MCF 10A (cell line): ENCODE measurements at places on chromosomes 2 and 18. TPM values are rescaled to one million over a fixed set of nuclear protein-coding genes. Genes with fewer than 3 reads are reported as not detected.

- DNase-seq, result peak; percentile 51
- peaks cover 37% of the 10 kb centered on the region for H3K4me1 ChIP-seq
- H3K36me3 ChIP-seq, result no peaks in the 10 kb centered on the region
- H3K4me3 ChIP-seq, result no peak overlapping the region
- H3K27ac ChIP-seq, result no peak overlapping the region
Measured at GRCh38 chr2:108630567-108631405, 88.5 kb upstream of the RANBP2 start.

DNA sequence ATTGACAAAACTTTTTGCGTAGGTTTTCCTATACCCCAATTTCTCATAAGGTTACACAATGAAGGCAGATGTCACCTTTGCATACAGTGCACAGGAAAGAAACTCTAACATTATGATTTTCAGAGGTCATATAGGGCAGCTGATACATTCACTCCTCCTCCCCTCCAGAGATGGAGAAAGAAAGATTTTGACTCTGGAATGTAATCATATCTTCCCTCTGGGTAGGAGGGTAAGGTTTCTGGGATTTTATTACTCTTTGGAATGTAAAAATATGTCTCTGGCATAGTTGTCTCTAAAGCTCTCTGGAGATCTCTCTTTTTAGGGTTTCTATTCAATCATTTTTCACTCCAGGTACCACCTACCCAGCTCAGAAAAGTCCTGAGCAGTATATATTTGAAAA is 398.3 kb downstream of the GPD2 start:
- H3K27ac ChIP-seq, result no peak overlapping the region
- H3K36me3 ChIP-seq, result no peaks in the 10 kb centered on the region
- no peak for DNase-seq
- no peak overlapping the region for H3K4me3 ChIP-seq
- no peaks in the 10 kb centered on the region for H3K4me1 ChIP-seq

DNA sequence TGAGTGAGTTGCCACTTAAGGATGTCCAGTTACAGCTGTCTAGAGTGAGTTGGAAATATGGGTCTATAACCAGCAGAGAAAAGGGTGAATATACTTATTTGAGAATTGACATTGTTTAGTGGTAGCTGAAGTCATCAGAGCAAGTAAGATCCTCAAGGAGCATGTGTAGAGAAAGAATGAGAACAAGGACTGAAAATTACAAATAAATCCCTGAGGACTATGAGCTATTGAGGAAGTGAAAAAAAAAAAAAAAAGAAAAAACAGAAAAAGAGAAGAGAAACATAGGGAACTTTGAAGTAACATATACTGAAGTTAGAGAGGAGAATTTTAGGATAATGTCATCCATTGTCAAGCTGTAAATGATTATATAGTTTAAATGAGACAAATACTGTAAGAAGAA is 134.0 kb upstream of the CCDC68 start:
- H3K27ac ChIP-seq, result no peak overlapping the region
- no peaks in the 10 kb centered on the region for H3K4me1 ChIP-seq
- DNase-seq, result no peak
- H3K4me3 ChIP-seq, result no peak overlapping the region

DNA sequence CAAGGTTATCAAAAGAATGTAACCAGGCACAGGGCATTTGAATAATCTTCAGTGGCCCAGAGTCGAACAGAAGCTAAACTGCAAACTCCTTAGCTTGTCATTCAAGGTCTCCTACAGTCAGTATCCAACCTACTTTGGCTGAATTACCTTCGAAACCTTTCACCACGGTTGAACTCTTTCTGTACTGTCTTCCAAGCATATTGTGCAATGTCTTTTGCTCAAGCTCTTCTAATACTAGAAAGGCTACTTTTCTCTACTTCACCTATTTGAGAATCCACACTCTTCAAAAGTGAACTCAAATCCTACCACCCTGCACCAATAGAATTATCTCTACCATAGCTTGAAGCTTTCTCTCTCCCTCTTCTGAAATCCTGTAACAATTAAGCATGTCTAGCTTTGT is 142.9 kb downstream of the NR4A2 start:
- H3K36me3 ChIP-seq, result no peaks in the 10 kb centered on the region
- no peak overlapping the region for H3K4me3 ChIP-seq
- H3K4me1 ChIP-seq, result peaks cover 10% of the 10 kb centered on the region
- H3K27ac ChIP-seq, result no peak overlapping the region

- H3K36me3 ChIP-seq, result no peaks in the 10 kb centered on the region
- H3K4me1 ChIP-seq, result peaks cover 14% of the 10 kb centered on the region
- H3K27ac ChIP-seq, result no peak overlapping the region
- no peak overlapping the region for H3K4me3 ChIP-seq
Measured at GRCh38 chr2:229675569-229675968, 38.8 kb downstream of the DNER start.

GRCh38 chr2:190947141-190947540 is 66.5 kb downstream of the GLS start:
- DNase-seq, result no peak
- no peak overlapping the region for H3K27ac ChIP-seq
- H3K4me3 ChIP-seq, result no peak overlapping the region
- H3K36me3 ChIP-seq, result peaks cover 7% of the 10 kb centered on the region

DNA sequence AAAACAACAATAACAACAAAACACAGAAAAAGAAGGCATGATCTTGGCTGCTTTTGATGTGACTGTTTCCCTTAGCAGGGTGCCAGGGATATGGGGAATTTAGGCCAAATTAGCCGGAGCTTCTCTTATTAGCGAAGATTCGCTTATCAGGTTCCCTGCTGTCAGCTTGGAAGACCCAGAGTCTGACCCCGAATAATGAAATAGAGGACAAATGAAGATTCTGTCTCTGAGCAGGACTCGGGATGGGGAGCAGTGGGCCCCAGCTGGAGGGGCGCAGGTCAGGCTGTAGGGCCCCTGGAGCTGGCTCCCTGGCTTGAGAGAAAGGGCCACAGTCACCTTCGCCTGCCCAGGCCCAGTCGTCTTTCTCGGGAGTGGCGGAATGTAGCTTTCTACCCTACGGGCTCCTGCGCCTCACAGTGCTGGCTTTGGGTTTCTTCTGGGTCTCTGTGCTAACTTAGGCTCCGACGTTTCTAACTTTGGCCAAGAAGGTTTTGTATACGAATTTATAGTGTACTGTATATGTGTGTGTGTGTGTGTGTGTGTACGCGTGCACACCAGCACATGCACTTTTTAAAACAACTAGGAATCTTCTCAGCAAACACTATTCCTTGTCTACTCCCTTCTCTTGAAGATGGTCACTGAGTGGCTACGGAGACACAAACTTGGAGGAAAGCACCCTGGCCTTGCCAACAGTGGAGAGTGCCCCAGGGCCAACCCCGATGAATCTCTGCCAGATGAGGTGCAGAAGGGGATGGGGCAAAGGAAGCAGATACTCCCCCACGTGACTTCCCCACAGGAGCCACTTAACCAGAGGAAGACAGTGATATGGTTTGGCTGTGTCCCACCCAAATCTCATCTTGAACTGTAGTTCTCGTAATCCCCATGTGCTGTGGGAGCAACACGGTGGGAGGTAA is 195.6 kb upstream of the COPS8 start:
- H3K27me3 ChIP-seq, result no peaks in the 10 kb centered on the region
- H3K4me3 ChIP-seq, result no peak overlapping the region
- no peak overlapping the region for H3K27ac ChIP-seq
- no peak for DNase-seq
- H3K36me3 ChIP-seq, result no peaks in the 10 kb centered on the region

DNA sequence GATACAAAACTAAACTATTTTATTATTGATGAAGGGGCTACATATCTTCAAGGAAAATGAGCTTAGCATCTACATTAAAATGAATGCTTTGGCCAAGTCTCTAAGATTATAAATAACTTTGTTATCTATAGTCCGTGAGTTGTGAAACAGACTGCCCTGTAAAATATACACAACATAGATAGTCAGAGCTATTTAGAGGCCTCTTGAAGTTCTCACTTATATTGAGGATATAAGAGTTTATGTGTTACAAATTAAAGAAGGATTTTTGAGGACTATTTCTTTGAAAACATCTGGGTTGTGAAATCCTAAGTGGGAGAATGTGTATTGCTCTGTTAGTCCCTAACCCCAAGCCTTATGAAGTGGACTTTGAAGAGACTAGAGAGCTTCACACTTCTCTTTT is 292.0 kb upstream of the CDH2 start:
- no peak for DNase-seq
- no peak overlapping the region for H3K27ac ChIP-seq
- H3K36me3 ChIP-seq, result no peaks in the 10 kb centered on the region
- H3K4me3 ChIP-seq, result no peak overlapping the region
- H3K4me1 ChIP-seq, result no peaks in the 10 kb centered on the region
- no peaks in the 10 kb centered on the region for H3K27me3 ChIP-seq

DNA sequence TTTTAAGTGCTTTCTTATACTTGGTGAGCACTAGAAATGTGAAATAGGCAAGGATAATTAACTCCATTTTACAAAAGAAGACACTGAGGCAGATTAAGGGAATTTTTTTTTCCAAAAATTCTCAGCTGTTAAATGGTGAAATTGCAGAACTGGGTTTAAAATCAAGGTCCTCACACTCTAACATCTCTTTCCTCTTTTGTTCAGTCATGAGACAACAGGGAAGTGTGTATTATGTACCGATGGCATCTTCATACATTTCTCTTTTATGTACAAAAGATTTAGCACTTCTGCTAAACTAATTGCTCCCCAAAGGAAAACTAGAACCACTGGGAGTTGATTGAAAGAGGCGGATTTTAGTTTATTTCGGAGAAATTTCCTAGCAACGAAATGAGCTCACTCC is 203.0 kb downstream of the SETBP1 start:
- no peak overlapping the region for H3K4me3 ChIP-seq
- H3K4me1 ChIP-seq, result peaks cover 11% of the 10 kb centered on the region
- no peak overlapping the region for H3K27ac ChIP-seq
- no peaks in the 10 kb centered on the region for H3K27me3 ChIP-seq
- DNase-seq, result no peak
- no peaks in the 10 kb centered on the region for H3K36me3 ChIP-seq

- H3K27ac ChIP-seq, result no peak overlapping the region
- peaks cover 27% of the 10 kb centered on the region for H3K36me3 ChIP-seq
- no peaks in the 10 kb centered on the region for H3K4me1 ChIP-seq
- no peak overlapping the region for H3K4me3 ChIP-seq
- DNase-seq, result no peak
Measured at GRCh38 chr2:230505162-230505561, 89.2 kb downstream of the SP100 start.

DNA sequence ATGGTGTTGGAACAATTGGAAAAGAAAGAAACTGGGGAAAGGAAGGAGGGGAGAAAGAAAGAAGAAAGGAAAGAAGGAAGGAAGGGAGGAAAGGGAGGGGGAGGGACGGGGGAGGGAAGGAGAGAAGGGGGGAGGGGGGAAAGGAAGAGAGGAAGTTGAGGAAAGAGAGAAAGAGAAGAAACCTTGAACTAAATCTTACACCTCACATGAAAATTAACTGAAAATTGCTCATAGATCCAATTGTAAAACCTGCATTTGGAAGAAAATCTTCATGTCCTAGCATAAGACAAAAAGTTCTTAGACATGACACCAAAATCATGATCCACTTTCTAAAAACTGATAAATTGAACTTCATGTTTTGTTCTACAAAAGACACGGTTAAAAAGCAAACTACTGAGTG is 163.8 kb downstream of the EXOC6B start:
- H3K27ac ChIP-seq, result no peak overlapping the region
- no peak for DNase-seq
- H3K4me1 ChIP-seq, result no peaks in the 10 kb centered on the region
- peaks cover 3% of the 10 kb centered on the region for H3K36me3 ChIP-seq

GRCh38 chr2:137000811-137001210 is 235.5 kb downstream of the THSD7B start:
- H3K4me1 ChIP-seq, result no peaks in the 10 kb centered on the region
- no peak overlapping the region for H3K27ac ChIP-seq
- DNase-seq, result no peak
- H3K36me3 ChIP-seq, result no peaks in the 10 kb centered on the region
- no peaks in the 10 kb centered on the region for H3K27me3 ChIP-seq

- no peaks in the 10 kb centered on the region for H3K36me3 ChIP-seq
- no peak overlapping the region for H3K27ac ChIP-seq
- H3K4me1 ChIP-seq, result no peaks in the 10 kb centered on the region
Measured at GRCh38 chr2:21422724-21423522, 299.2 kb downstream of the TDRD15 start.

DNA sequence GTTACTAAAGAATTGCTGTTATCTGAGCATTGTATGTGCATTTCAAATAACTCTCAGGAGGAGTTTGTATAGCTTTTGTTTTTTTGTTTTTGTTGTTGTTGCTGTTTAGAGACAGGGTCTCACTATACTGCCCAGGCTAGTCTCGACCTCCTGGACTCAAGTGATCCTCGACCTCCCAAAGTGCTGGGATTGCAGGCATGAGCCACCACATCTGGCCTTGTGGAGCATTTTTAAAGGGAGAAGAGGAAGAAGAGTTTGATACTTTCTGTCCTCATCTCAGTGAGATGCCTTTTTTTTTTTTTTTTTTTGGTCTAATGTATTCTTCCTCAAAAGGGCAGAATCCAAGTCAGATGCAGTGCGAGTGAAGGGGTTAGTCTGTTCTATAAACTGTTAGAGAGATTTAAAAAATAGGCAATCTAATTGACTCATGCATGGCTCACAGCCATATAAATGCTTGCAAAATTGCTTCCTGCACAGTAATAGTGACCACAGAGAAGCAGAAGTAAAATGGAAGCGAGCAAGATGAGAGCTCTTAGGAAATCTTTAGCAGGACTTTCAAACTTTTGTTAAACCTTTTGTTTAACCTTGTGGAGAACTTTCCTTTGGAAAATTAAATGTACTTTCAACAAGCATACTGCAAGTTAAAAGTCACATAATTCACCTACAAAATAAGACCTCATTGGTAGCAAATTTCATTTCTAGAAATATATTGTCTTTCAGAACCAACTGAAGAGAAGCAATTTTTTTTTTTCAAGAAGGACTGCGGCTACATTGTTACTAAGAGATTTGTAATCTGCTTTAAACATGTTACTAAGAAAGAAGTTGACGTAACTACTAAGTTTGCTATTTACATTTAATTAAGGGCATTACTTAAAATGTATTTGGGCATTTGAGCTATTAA is 52.3 kb upstream of the ROCK1 start:
- H3K27ac ChIP-seq, result peak overlapping the region; percentile 59
- no peaks in the 10 kb centered on the region for H3K36me3 ChIP-seq
- peak; percentile 85 for DNase-seq

The PARD3B gene
- 8.4 and 11.6 TPM in 2 replicates for total RNA-seq

The CHRND gene
- not detected in 2 replicates for total RNA-seq

The AFF3 gene
- total RNA-seq, result 0.42 and 1.0 TPM in 2 replicates

The ALPP gene
- 0.35 and 0.64 TPM in 2 replicates for total RNA-seq

The IFIH1 gene
- total RNA-seq, result 4.5 and 7.2 TPM in 2 replicates

The RBM44 gene
- total RNA-seq, result 0.15 and 0.23 TPM in 2 replicates

The MEP1B gene
- not detected in 2 replicates for total RNA-seq

The FAM228A gene
- not detected in 2 replicates for total RNA-seq

The OR6B2 gene
- not detected in 2 replicates for total RNA-seq

The SIGLEC15 gene
- total RNA-seq, result not detected in 2 replicates
